ENCODE measurements at places on chromosomes 6 and 20.

- DNase-seq: peak; percentile 100
Observed at GRCh38 chr6:131954775-131955107, 3.6 kb upstream of the CCN2 start.

DNA sequence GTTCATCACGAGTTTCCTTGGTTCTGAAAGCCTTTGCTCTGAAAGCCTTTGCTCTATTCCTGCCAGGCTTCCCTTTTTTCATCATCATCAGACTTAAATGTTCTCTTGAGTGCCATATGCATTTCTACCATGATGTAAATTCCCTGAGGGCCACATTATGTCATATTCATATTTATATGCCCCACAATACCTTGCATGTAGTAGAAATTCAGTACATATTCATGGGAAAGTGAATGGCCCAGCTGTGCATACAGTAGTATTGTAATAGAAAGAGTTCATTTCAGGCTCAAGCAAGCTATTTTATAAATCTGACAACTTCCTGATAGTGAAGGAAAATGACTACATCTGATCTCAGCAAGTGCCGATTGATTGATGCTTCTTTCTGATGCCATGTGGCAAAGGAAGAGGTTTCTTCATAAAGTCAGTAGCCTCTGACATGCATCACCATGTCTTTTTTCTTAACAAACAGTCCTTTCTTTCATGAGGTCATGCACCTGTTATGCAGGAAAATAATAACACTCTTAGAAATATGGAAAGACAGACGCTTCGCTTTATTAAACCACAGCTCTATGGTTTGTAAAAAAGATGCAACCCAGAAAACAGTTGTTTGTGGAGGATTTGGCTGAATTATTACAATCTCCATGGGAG lies 308.7 kb downstream of the SAMD5 start:
- no peak for DNase-seq

GRCh38 chr6:123448306-123448884 lies 188.4 kb downstream of the TRDN start:
- DNase-seq: no peak

DNA sequence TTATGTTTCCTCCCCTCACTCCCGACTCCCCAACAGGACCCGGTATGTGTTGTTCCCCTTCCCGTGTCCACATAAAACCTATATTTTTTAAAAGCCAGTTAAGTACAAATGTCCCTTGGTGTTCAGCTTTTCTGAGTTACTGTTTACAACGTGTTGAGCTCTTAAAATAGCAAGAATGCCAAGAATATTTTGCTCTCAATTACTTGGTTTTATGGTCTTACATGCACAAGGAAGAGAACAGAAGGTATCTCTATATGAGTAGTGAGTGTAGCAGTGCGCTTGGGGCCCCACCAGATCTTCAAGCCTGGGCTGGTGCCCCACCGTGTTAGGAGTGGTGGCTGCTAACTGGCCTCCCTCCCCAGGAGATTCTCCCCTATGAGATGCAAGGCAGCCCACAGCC lies 75.3 kb downstream of the RIN2 start:
- no peak for DNase-seq

GRCh38 chr6:20960067-20960466 lies 425.8 kb downstream of the CDKAL1 start:
- no peak for DNase-seq

Measured in choroid plexus epithelial cell (primary cell).